ENCODE measurements at places on chromosomes 12 and 14.

GRCh38 chr12:33006106-33006505, 109.5 kb upstream of the PKP2 start:
- no peak for DNase-seq

GRCh38 chr12:33484161-33484560, 44.5 kb upstream of the SYT10 start:
- no peak for DNase-seq

DNA sequence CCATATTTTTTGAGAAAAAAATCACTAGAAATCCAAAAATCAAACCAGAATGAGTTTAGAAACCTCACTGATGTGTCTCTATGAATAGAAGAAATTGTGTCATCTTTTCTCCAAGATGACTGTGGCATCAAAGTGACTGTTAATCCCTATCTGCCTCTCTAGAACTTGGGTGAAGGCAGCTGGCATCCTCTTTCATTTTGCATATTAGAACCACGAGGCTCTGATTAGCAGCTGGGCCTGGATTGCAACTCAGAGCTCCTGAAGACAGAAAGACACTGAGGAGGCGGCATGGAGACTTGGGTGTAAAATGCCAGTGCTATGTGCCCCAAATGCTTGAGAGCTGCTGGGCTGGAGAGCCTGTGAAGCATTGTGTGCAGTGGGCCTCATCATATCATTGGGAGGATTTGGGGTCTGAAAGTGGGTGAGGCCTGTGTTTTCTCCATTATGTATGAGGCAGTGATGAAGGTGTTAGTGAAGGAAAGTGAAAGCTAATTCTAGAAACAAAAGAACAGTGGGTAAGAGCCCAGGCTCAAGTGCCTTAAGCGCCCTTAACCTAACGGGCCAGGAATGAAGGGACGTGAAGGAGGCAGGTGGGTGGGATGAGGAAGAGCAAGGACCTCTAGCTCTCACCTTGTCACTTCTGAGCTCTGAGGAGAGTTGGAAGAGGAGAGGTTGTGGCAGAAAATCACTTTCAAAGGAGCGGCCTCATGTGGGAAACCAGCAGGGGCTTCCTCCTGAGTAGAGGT, 26.2 kb downstream of the NKX2-8 start:
- no peak for DNase-seq

DNA sequence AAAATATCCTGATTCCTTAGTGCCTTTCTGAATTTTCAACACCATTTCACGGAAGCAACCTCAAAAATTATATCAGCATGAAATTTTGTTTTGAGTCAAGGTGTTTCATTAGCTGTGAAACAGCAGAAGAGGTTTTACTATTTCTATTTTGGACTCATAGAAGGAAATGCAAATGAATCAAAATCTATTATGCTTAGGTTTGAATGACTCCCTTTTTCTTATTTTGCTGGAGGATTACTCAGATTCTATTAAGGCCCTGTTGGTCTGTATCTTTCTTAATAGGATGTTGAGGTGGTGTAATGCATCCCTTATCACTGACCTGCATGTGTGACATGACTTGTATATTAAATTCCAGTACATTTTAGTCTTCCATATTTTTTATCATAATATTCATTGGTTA, 165.8 kb downstream of the TMTC2 start:
- no peak for DNase-seq

- no peak for DNase-seq
These were observed 2.3 kb upstream of the MYBPC1 start for GRCh38 chr12:101592448-101592847.

DNA sequence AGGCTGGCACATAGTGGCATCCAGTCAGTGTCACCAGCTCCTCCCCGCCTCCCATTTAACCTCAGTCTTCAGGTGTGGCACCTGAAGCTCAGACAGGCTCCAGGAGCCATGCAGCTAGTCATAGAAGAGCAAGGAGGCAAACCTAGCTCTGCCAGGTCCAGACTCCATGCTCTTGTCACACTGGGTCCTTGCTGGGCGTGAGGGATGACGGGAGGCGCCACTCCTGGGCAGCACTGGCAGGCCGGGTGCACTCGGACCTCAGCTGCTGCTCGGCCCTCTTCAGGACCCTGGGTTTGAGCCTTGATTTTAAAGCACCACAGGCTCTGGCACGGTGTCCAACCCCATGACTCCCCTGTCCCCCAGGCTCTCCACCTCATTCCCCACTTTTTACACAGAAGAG, 24.1 kb downstream of the ITPK1 start:
- no peak for DNase-seq

Data from WERI-Rb-1 (cell line).